ENCODE measurements at places on chromosomes 7 and 10.

GRCh38 chr10:103929381-103929921 is 11.5 kb upstream of the STN1 start:
- peak; percentile 25 for DNase-seq

GRCh38 chr7:52656098-52656497 is 379.3 kb upstream of the POM121L12 start:
- DNase-seq = no peak

GRCh38 chr10:52082307-52082706 is 231.8 kb upstream of the DKK1 start:
- DNase-seq = no peak

DNA sequence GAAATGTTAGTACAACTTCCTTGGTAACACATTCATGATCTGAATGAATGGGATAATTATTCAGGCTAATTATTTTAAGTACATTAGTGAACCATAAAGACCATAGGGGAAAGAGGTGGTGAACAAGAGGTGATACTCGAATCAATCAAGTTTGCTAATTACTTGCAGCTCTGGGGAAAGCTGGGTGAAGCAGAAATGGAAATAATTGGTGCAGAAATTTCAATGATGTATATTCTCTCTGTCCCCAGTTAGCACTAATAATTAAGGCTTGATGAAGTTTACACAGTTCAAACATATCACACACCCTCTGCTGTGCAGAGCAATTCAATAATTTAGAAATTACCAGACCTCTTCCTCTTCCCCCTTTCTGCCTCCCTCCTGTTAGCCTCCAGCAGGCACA is 49.4 kb upstream of the OPALIN start:
- no peak for DNase-seq

DNA sequence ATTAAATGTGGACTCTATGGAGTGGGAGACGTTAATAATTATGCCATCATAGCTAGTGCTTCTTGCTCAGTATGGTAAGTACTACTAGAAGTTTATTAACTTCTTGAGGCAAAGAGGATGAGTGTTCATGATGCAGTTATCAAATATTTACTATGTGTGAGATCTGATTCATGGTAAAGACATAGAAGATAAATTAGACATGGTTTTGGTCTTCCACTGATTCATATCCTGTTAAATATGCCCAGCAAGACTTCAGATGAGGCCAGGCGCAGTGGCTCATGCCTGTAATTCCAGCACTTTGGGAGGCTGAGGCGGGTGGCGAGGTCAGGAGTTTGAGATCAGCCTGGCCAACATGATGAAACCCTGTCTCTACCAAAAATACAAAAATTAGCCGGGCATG is 547.1 kb upstream of the ANKRD30A start:
- no peak for DNase-seq

DNA sequence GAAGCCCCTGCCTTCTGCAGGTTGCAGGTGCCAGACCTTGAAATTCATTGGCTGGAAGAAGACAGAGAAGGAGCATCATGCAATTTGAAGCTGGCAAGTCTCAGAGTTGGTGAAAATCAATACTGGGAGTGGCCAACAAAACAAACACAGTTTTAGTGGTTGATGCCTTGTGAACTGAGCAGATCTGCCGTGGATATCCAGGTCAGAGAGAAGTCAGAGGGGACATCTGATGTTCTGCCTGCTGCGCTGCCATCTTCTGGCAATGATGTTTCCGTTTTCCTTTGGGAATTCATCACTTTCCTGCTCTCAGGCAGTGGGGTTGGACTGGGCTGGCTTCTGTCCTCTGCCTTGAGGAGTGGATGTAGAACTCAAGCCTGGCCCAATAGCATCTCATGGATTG is 132.0 kb downstream of the RPS24 start:
- DNase-seq = peak; percentile 93

DNA sequence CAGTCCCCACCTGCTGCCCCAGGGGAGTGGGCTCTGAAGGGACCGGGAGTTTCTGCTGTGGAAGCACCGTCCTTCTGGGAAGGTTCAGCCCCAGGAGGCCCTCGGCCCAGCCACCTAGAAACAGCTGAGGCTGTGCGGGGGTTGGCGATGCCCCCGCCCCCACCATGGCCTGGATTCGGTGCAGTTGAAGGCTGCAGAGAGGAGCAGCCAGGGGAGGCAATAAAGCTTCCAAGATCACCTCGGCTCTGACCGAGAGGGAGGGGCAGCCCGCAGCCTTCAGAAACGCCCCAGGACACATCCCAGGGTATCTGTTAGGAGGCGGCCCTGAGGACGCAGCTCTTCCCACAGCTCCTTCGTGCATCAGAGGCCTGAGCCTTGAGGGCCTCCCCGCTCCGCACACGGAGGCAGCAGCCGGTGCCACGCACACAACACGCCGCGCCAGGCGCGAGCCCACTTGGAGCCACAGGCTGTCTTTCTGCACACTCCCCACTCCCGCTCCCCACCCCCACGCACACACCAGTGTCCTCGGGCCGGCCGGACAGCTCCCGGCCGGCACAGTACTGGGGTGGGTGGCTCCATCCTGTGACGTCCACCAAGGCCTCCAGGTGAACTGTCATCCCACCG is 1.6 kb downstream of the KNDC1 start:
- no peak for DNase-seq

GRCh38 chr10:34959321-34959720 is 130.8 kb downstream of the CUL2 start:
- peak; percentile 74 for DNase-seq

DNA sequence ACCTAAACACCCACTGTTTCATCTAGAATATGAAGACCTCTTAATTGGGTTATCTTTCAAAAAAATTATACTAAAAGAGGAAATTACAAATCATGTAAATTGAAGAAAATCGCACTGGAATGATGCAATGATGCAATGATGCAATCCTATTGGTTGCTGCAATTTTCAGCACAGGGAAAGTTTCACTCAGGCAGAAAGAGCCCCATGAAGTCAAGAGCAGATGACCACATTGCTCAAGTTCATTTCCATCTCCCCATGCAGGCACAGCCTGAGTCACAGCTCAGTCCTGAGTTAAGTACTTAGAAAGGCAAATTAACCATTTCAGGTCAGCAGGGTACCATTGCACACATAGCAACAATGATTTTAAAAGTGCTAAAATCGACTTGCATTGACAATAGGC is 180.3 kb upstream of the MYO3A start:
- DNase-seq = no peak

GRCh38 chr7:142359694-142360279 is 101.9 kb upstream of the PRSS58 start:
- DNase-seq = no peak

DNA sequence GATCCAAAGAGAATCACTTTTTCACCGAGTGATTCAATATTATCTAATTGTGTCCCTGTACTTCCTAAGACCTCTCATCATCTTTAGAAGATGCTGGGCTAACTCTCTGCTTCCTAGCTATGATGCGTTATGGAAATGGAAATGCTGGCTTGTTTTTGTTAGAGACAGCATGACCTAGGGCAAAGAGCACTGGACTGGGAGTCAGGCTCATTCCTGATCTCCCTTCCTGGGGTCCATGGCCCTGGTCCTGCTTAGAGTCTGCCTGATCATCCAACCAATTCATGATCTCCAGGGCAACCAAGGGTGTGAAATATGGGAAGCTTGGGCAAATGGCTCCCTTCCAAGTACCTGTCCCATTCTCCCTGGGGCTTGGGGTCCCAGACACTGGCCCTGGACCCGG is 136.4 kb downstream of the RGS10 start:
- DNase-seq = no peak

DNA sequence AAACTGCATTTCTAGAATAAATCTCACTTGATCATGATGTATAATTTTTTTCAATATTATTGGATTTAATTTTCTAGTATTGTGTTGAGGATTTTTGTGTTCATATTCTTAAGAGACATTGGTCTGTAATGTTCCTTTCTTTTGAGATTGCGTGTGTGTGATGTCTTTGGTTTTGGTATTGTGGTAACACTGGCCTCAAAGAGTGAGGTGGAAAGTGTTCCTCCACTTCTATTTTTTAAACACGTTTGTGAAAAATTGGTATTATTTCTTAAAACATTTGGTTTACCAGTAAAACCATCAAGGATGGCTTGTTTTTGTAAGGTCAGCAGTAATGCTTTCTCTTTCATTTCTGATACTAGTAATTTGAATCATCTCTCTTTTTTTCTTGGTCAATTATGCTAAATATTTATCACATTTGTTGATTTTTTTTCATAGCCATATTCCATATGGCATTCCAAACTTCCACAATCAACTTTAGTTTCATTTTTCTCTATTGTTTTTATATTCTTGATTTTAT is 290.2 kb upstream of the CDC14C start:
- no peak for DNase-seq

- no peak for DNase-seq
Observed at GRCh38 chr7:23918856-23919255, 208.8 kb downstream of the STK31 start.

DNA sequence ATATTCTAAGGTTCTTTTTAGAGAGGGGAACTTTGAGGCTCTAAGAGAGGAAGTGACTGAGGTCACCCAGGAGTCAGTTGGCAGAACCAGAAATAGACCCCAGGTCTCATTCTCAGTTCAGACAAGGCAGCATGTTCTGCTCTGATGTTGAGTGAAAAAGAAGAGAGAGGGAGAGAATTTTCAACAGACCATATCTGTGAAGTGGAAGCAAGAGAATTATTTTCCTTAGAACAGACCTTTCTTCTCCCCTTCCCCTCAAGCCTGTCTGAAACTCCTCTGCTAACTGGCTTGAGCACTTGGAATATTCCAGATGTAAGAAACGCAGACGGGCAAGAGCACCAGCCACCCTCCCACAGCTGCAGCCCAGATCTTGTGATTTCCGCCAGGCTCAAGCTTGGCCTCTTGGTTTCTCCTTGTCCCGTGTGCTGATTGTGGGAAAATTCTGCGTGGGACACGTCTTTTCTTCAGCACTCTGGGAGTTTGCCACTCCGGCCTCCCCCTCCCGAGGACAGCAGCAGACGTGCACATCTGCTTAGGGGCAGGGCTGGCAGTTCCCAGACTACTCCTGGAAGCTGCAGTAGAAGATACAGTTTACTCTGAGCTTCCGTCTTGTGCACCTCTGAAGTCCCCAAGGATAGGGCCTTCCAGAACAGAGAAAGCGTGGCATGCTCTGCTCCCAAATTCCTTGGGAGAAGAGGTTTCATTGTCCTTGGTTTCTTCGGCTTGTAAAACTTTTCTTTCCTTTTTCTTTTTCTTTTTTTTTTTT is 22.7 kb upstream of the IKZF1 start:
- no peak for DNase-seq

DNA sequence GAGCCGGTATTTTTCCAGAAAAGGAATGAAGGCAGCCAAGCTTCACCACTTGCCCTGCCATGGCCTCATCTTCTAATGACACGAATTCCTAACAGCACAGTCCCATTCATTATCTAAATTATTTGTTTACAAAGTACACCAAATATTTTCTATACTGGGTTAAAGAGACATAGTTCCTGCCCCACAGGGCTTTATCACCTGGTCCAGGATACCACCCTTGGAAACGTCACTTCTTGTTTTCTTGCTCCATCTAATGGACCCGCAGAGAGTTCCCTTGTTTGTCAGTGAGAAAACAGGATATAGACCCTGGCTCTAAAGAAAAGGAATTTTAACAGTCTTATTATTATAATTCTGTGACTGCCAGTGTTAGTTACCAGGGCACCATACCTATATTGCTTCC is 1165.4 kb downstream of the GATA3 start:
- DNase-seq = peak; percentile 50

GRCh38 chr10:129039406-129040370 is 427.4 kb upstream of the MGMT start:
- DNase-seq = no peak

- peak; percentile 95 for DNase-seq
Observed at GRCh38 chr7:128811631-128812430, 18.4 kb upstream of the FLNC start.

- no peak for DNase-seq
Observed at GRCh38 chr10:122173337-122173736, 97.8 kb upstream of the BTBD16 start.

DNA sequence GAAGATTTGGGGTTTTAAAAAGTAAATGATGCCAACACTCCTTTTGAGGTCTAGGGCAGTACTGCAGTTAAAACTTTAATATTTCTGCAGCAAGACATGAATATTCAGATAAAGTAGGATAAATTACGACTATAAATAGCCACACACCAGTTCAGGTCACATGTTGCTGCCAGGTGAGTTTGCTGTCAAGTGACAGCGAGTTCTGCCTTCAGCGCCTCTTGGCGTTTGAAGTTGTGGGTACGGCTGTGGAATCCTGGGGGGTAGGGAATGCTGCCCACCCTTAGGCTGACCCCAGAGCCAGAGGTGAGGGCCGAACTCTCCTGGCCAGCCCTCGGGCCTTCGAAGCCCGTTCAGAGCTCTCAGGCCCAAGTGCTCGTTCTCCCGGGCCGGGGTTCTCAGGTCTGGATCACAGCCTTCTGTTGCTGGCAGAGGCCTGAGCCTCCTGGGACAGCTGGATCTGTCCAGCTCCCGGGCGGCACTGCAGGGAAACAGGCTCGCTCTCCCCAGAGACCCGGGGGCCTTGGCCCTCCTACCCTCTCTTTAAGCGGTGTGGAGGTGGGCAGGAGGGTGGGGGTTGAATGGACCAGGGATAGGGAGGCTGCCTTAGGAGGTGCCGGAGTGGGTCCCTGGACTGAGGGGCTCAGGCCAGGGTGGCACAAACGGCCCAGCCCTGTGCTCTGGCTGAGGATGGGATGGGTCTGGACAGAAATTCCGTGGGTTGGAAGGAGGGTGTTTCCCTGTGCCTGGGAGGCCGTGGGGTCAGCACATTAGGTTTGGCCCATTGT is 5.4 kb downstream of the BRI3 start:
- DNase-seq = no peak

DNA sequence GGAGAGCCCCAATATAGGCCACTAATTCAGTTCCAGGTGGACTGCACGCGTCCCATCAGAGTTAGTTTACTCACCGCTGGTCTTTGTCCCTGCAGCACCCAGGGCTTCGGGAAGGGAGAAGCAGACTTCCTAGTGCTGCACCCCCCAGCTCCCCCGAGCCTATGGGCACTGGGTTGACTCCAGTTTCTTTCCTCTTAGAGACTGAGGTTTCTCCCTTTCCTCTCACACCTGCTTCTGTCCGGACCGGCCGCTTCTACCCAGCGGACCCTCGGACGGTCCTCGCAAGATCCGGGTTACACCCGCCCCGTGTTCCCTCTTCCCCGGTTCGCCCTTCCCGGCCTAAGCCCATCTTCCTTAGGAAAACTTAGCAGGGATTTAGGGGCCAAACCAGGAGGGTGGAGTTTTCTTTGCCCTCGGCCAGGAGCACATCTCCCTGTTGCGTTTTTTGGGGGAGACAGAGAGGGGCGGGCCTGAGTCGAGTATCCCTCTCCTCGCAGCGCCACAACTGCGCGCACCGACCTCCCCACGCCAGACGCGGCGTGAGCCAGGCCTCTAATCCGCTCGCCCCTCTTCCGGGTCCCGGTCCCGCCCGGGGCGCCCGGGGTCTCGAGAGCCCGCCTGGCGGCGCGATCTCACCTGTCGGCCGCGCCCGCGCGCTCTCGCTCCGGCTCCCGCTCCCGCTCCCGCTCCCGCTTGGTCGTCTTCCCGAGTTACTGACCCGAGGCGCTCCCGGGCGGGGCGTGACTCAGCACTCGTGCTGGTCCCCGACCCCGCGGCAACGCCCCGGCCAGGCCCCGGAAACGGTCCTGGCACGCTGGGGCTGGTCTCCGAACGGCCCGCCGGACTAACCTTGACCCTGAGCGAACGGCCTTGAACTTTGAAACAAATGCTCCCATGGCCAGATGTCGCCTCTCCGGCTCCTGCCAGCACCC is at the start of gene AIFM2:
Gene AIFM2 (minus strand): TSS at position 728 of the 932 bp plus-strand sequence. CDS start 8,741 bp downstream, outside the sequence.
- DNase-seq = peak; percentile 85

GRCh38 chr10:86710987-86711512 is 42.7 kb downstream of the LDB3 start:
- peak; percentile 85 for DNase-seq

GRCh38 chr10:44811072-44811471 is 100.1 kb upstream of the TMEM72 start:
- no peak for DNase-seq

GRCh38 chr7:94280851-94281250 is 113.8 kb upstream of the COL1A2 start:
- no peak for DNase-seq
